ENCODE measurements at places on chromosomes 6 and 20. TPM values are rescaled to one million over a fixed set of nuclear protein-coding genes. Genes with fewer than 3 reads are reported as not detected.

DNA sequence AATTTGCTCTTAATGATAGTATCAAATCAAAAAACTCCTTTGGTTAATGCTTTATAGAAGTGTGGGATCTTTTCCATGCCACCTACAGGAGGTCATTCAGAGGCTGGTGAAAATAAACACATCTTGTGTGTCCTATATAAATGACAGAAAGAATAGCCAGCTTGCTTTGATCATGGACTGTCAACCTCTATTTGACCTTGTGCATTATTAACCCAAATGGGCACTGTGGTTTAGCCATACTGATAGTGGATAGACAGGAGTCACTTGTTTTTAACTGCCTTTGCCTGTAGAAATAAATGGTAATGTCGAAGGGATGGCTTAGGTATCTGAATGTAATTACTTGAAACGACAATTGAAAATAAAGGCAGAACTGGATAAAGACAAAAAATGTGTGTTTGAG lies 123.8 kb downstream of the CDKAL1 start:
- no peak overlapping the region for H3K27ac ChIP-seq
- H3K4me3 ChIP-seq: no peak overlapping the region
- no peaks in the 10 kb centered on the region for H3K27me3 ChIP-seq
- peaks cover 2% of the 10 kb centered on the region for H3K4me1 ChIP-seq
- DNase-seq: no peak

GRCh38 chr6:118589186-118589585 lies 41.1 kb downstream of the PLN start:
- H3K4me1 ChIP-seq: peaks cover 3% of the 10 kb centered on the region
- no peak overlapping the region for H3K4me3 ChIP-seq
- no peak for DNase-seq
- H3K27ac ChIP-seq: no peak overlapping the region

- H3K27me3 ChIP-seq: no peaks in the 10 kb centered on the region
These were observed 252.9 kb downstream of the GRM1 start for GRCh38 chr6:146281651-146282362.

DNA sequence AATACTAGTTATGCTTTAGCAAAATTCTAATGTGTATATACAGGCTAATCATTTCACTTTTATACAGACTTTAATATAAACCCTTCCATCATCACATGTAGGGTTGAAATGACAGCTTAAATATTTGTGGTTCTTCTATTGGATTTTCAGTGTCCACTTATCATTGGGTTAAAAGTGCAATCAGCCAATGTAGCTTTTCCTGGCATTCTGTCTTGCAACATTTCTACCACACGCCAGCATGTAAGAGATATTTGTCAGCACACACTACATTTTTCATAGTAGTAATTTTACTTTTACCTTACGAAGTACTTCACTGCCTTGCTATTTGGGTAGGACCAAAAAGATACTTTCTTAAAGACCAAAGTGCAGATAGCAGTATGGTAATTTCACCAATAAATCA lies 252.0 kb downstream of the TBX18 start:
- H3K4me3 ChIP-seq: no peak overlapping the region
- no peaks in the 10 kb centered on the region for H3K36me3 ChIP-seq
- no peaks in the 10 kb centered on the region for H3K4me1 ChIP-seq
- H3K27ac ChIP-seq: no peak overlapping the region

GRCh38 chr20:57186192-57186591 lies 80.2 kb downstream of the BMP7 start:
- DNase-seq: no peak
- H3K36me3 ChIP-seq: no peaks in the 10 kb centered on the region
- no peak overlapping the region for H3K27ac ChIP-seq
- no peaks in the 10 kb centered on the region for H3K27me3 ChIP-seq
- H3K4me3 ChIP-seq: no peak overlapping the region
- H3K4me1 ChIP-seq: no peaks in the 10 kb centered on the region

DNA sequence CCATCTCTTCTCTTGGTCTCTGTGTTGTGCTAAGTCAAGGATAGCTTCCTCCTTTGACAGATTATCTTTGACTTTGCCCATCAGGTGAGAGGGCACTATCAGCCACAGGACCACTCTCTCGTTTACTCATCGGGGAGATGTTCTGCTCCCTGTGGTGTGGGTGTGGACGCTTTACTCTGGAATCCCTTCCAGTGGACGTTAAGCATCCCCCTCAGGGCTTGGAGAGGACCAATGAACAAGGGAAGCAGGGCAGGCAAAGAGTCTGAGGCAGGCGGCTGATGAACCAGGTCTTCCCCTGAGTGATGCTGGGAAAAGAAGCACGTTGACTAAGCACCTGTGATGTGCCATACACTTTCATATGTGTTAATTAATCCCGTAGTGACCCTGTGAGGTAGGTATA lies 21.0 kb upstream of the RNF24 start:
- H3K27ac ChIP-seq: no peak overlapping the region
- DNase-seq: no peak
- H3K4me3 ChIP-seq: no peak overlapping the region
- no peaks in the 10 kb centered on the region for H3K4me1 ChIP-seq
- no peaks in the 10 kb centered on the region for H3K36me3 ChIP-seq
- H3K27me3 ChIP-seq: no peaks in the 10 kb centered on the region

DNA sequence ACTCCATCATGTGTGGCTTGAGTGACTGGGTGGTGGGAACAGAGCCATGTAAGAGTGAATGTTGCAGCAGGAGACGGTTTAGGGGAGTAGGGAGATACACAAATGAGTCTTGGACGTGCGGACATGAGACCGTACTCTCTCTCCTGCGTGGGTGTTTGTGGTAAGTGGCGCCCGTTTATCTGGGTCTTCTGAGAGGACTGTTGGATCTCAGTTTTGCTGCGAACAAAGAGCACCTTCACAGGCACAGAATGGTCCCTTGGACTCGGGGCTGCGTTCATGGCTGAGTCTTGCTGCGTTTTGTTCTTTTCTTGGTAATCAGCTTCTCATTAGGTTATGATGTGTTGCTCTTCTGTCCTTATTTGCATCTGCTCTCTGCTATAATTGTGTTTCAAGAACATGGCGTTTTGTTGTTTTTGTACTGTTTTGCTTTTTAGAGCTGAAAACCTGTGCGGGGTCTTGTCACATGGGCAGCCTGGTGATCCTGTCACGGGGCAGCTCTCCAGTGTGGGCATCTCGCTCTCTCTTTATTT lies 28.5 kb downstream of the STK35 start:
- DNase-seq: no peak
- H3K36me3 ChIP-seq: no peaks in the 10 kb centered on the region
- no peaks in the 10 kb centered on the region for H3K27me3 ChIP-seq
- no peak overlapping the region for H3K27ac ChIP-seq
- H3K4me1 ChIP-seq: peaks cover 19% of the 10 kb centered on the region

DNA sequence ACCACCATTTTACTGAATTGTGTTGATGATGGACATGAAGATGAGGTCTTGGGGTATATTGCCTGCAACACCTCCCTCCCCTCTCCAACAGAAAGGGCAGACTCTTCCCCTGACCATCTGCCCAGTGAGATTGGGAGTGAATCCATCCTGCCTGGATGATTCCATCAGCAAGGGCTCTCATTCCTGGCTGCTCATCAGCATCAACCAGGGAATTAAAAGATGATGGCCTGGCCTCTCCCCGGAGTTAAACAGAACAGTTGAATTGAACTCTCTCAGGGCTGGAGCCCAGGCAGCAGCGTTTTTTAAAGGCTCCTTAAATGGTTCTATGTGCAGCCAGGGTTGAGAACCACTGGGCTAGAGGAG lies 14.6 kb upstream of the MRPS18A start:
- peak overlapping the region; percentile 1 for H3K27ac ChIP-seq
- H3K4me3 ChIP-seq: no peak overlapping the region
- peaks cover 17% of the 10 kb centered on the region for H3K4me1 ChIP-seq
- H3K36me3 ChIP-seq: no peaks in the 10 kb centered on the region
- no peaks in the 10 kb centered on the region for H3K27me3 ChIP-seq

SLC22A23 gene
- total RNA-seq: 31.0 TPM

NRSN2 gene
- total RNA-seq: 43.8 TPM

BIRC7 gene
- 0.60 TPM for total RNA-seq
